ENCODE measurements at places on chromosomes 16 and 17.

GRCh38 chr17:925817-926216 is 53.8 kb downstream of the NXN start:
- DNase-seq: no peak

GRCh38 chr16:15672514-15673167 is 22.6 kb downstream of the NDE1 start:
- peak; percentile 88 for DNase-seq

DNA sequence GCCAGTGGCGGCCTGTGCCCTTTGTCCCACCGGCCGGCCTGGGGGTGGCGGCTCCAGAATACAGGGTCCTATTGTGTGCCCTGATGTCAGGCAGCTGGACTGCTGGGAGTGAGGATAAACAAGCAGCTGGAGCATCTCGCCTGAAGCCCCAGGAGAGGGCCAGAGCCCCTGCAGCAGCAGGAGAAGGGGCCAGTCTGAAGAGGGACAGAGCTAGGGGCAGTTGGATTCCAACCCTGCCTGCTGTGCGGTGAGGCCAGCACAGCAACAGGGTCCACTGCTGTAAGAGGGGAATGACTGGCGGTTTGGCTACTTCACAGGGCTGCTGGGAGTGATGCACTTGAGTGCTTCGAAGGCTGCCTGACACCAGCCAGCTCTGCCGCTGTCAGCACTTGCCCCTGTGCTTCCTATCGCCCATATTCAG is 25.0 kb downstream of the RAB11FIP4 start:
- no peak for DNase-seq

DNA sequence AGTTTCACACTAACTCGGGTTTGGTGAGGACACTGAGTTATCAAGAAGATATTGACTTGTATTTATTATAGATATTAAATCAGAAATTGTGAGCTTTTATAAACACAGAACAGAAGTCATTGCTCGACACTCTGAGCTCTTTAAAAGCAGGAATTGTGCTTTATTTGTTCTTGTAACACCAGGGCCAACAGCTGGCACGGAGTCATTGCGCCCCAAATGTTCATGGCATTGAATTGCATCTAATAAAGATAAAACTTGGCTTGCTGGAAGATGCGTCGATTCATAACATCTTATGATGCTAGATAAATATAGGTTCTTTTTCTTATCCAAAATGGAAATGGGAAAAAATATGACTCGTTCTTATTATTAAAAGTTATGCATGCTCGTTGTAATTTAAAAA is 11.8 kb upstream of the MLYCD start:
- no peak for DNase-seq

- DNase-seq: peak; percentile 27
These were observed 32.9 kb downstream of the SMYD4 start for GRCh38 chr17:1796800-1797199.

GRCh38 chr17:44216694-44217093 is 2.8 kb downstream of the UBTF start:
- no peak for DNase-seq

DNA sequence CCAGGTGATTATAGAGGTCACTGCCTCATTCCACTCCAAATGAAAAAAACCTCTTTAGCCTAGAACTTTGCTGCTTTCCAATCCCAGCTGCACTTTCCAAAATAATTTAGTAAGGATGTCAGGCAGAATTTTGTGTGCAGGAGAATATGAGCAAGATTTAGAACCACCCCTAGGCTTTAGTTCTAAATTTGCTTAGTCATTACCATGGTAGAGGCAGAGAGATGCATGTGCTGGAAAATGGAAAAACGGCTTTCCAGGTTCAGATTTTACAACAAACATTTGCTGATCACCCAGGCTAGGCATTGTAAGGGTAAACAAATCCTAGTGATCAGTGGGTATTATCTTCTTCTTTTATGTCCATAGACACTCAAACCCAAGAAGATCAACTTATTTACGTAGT is 6.3 kb downstream of the KRT26 start:
- no peak for DNase-seq

GRCh38 chr17:72976971-72977770 is 115.3 kb downstream of the SLC39A11 start:
- peak; percentile 90 for DNase-seq

- DNase-seq: no peak
These were observed 11.6 kb upstream of the RMI2 start for GRCh38 chr16:11333702-11334101.

DNA sequence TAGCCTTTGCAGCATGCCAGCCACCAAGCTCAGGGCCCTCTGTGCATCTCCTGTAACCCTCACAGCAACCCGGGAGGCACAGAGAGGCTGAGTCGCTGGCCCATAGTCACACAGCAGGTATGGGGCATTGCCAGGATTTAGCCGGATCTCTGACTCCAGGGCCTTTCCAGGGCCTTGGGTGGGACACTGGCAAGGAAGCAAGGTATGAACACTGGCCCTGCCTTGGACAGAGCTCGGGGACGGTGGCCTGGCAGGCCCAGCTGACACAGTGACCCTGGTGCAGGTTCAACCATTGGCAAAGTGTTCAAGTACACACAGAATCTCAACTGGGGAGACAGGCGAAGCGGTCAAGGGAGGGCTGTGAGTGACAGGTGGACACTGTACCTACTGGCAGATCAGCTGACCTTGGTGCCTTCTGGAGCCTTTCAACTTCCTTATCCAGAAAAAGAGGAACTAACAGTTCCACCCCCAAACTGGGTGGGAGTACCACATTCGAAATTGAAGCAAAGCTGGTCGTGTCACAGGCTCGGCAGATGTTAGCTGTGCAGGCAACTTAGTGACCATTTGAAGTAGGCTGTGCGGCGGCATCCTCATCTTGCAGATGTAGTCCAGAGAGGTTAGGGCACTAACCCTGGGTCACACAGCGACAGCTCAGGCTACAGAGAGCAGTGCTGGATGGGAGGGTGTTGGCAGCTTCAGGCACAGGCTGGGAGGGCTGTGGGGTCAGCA is 287.4 kb downstream of the SEC14L1 start:
- no peak for DNase-seq

GRCh38 chr17:74340470-74341023 is 14.5 kb downstream of the KIF19 start:
- no peak for DNase-seq

DNA sequence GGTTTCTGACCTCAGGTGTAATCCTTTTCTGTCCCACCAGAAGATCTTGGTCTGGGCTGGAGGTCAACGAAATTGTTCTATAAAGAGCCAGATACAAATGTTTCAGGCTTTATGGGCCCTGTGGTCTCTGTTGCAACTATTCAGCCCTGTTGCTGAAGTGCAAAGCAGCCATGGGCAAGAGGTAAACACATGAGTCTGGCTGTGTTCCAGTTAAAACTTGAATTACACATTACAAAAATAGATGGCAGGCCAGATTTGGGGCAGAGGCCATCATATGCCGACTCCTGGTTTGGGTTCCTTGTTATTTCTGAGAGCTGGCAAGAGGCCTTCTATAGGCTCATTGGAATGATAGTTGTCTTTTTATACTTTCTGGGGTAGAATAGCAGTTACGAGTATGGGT is 114.4 kb downstream of the SDR42E1 start:
- peak; percentile 19 for DNase-seq

DNA sequence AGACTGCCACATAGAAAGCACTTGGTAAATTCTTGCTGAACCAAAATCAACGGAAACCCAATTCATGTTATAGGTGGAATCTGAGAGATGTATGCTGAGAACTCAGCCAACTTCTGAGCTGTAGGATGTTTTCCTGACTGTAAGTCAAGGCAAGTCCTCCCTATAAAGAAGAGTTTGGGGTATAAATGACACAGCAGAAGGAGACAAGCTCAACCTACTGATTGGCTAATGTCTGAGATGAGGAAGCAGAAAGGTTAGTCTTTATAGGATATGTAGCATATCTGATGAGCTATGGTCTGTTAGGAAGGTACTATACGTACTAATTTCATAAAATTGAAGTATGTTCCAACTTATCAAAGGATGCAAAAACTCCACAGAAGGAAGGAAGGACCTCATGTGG is 99.5 kb downstream of the XYLT1 start:
- no peak for DNase-seq

DNA sequence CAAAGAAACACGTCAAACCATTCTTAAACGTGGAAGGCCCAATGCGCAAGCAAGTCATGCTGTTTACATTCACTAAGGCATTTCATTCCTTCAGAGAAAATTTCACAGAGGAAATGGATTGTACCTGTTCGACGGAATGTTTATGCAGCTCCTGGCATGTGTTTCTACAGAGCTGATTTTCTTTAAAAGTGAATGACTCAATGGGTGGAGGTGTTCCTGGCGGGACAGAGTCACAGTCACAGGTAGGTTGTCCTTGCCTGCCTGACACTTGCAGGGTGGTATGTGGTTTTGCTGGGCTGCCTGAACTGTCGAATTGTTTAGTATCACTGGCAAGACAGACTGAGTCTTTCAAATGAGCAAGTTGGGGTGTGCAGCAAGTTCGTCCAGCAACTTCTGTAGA is 11.6 kb downstream of the PALB2 start:
- no peak for DNase-seq

- DNase-seq: no peak
These were observed 80.9 kb downstream of the PRKCA start for GRCh38 chr17:66383333-66383732.

GRCh38 chr17:12605222-12605621 is 60.5 kb upstream of the MYOCD start:
- no peak for DNase-seq

- no peak for DNase-seq
These were observed 23.4 kb downstream of the NMRAL1 start for GRCh38 chr16:4450931-4451519.

- DNase-seq: no peak
These were observed 346.6 kb upstream of the TNRC6C start for GRCh38 chr17:77611791-77612502.

DNA sequence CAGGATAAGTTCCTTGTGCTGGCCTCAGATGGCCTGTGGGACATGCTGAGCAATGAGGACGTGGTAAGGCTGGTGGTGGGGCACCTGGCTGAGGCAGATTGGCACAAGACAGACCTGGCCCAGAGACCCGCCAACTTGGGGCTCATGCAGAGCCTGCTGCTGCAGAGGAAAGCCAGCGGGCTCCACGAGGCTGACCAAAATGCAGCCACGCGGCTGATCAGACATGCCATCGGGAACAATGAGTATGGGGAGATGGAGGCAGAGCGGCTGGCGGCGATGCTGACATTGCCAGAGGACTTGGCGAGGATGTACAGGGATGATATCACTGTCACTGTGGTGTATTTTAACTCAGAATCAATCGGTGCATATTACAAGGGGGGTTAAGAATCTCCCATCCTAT is 5.2 kb downstream of the PDP2 start:
- DNase-seq: no peak

DNA sequence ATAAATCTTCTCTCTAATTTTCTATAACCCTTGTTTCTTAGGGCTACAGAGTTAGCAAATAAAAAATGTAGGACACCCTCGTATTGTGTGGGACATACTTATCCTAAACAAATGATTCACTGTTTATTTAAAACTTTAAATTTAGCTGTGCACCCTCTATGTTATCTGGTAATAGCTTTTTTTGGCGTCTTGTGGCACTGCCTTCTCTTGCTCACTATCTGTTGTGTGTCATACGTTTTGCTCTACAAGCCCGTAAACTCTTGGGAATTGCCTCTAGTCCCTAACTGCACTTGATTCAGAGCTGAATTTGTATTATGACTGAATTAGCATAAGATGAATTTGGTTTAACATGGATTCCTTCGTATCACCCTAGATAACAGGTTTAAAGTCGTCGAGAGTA is 144.3 kb upstream of the MYOCD start:
- DNase-seq: peak; percentile 17

DNA sequence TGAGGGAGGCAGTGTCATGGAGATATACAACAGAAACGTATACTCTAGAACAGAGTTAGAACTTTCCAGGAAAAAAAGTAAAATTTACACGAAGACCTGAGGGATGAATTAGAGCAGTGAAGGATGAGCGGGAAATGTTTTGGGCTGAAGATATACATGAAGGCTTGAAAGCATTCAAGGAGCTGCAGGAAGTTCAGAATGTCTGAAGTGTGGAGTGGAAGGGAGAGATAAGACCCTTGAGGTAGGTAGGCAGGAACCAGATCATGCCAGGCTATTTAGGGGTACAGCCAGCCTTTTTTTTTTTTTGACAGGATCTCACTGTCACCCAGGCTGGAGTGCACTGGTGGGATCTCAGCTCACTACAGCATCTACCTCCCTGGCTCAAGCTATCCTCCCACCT is 3.2 kb upstream of the NLK start:
- DNase-seq: no peak

- DNase-seq: peak; percentile 65
These were observed 2.6 kb downstream of the MFSD11 start for GRCh38 chr17:76740329-76741118.

DNA sequence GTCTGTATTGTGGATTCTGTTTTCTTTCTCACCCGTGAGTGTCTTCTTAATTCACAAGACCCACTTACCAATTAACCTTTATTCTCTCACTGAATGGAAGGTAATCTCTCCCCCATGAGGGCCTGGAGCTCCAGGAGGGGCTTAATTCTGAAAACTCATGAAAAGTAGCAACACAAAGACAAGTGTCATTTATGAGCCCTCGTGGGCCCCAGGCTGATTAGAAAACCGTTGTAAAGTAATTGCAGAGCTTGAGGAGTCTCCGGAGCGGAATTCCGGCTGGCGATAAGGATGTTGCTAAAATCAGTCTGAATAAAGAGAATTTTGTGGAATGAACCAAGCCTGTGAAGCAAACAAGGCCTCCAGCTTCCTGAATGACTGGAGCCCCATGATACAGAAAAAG is 301.5 kb downstream of the HAPSTR1 start:
- DNase-seq: no peak

- DNase-seq: no peak
These were observed 3.9 kb downstream of the UMOD start for GRCh38 chr16:20348365-20349185.

GRCh38 chr16:74575807-74576643 is 30.9 kb downstream of the GLG1 start:
- no peak for DNase-seq

DNA sequence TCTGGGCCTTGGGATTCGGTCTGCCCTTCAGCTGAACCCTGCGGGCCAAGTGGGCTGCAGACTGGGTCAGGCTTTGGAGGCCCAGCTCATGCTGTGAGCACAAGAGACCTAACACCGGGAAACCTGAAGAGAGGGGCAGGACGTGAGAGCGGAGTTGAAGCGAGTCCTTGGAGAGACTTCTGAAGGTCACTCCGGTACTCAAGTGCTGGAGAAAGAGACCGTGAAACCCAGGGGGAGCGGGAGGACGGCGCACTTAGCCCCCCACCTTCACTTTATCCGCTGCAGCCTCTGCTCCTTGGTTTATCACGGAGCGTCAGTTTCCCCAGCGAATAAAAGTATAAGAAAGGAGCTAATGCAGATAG is 361 bp downstream of the UQCRC2 start:
- no peak for DNase-seq

Measured in hepatic stellate cell (primary cell).